ENCODE measurements at places on chromosomes 16 and 17. TPM values are rescaled to one million over a fixed set of nuclear protein-coding genes. Genes with fewer than 3 reads are reported as not detected.

DNA sequence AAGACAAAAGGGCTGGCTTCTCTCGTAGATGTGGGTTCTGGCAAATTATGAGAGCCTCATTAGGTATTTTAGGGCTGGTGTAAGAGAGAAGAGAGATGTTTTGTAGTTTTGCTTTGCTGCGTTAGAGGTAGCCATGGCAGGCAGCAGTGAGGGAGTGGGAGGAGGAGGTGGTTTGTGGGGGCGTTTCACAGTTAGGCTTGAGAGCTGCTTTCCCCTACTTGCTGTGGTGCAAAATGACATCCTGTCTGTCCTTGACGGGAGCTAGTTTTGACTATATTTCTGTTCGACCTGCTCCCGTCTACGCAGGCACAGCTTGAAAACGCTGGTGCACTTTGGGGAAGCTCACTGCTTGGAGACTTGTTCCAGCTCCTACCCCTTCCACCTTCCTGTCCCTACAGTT lies 75.5 kb downstream of the SLC5A11 start:
- no peak for DNase-seq
- no peaks in the 10 kb centered on the region for H3K27me3 ChIP-seq
- H3K27ac ChIP-seq = no peak overlapping the region
- peaks cover 22% of the 10 kb centered on the region for H3K36me3 ChIP-seq

- H3K4me3 ChIP-seq = no peak overlapping the region
- H3K27ac ChIP-seq = no peak overlapping the region
Measured at GRCh38 chr17:4599505-4600281, 15.4 kb downstream of the SMTNL2 start.

GRCh38 chr16:3591991-3592390 lies 14.8 kb upstream of the NLRC3 start:
- H3K4me1 ChIP-seq = no peaks in the 10 kb centered on the region
- no peak for DNase-seq
- H3K4me3 ChIP-seq = no peak overlapping the region
- no peaks in the 10 kb centered on the region for H3K27me3 ChIP-seq

GRCh38 chr17:50423553-50424159 lies 2.4 kb upstream of the ACSF2 start:
- H3K36me3 ChIP-seq = no peaks in the 10 kb centered on the region
- DNase-seq = no peak
- H3K27ac ChIP-seq = no peak overlapping the region

DNA sequence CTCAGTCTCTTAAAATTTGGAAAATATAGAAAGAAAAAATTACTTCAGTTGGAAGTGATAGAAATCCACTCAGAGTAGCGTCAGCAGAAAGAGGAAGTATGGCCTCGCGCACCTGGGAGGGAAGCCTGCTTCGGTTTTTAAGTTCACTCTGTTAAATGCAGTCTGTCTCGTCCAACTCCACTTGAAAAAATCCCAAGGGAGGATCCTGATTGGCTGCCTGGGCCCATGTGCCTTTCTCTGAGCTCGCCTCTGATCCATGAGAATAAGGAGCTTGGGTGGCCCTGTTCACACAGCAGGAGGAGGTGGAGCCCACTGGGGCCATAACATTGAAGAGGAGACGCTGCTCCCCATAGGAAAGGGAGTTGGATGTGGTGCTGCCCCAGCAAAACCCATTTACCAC lies 40.7 kb downstream of the DNAJA2 start:
- peaks cover 6% of the 10 kb centered on the region for H3K4me1 ChIP-seq
- no peaks in the 10 kb centered on the region for H3K36me3 ChIP-seq
- H3K4me3 ChIP-seq = no peak overlapping the region
- no peaks in the 10 kb centered on the region for H3K27me3 ChIP-seq
- no peak for DNase-seq

GRCh38 chr16:75392906-75393305 lies 40.4 kb downstream of the CFDP1 start:
- no peak overlapping the region for H3K4me3 ChIP-seq
- DNase-seq = no peak
- H3K36me3 ChIP-seq = peaks cover 21% of the 10 kb centered on the region
- no peaks in the 10 kb centered on the region for H3K27me3 ChIP-seq
- H3K4me1 ChIP-seq = no peaks in the 10 kb centered on the region

- no peaks in the 10 kb centered on the region for H3K27me3 ChIP-seq
- H3K36me3 ChIP-seq = peaks cover 90% of the 10 kb centered on the region
- no peak for DNase-seq
- H3K4me1 ChIP-seq = no peaks in the 10 kb centered on the region
Measured at GRCh38 chr16:57054771-57055170, 37.6 kb upstream of the CPNE2 start.

DNA sequence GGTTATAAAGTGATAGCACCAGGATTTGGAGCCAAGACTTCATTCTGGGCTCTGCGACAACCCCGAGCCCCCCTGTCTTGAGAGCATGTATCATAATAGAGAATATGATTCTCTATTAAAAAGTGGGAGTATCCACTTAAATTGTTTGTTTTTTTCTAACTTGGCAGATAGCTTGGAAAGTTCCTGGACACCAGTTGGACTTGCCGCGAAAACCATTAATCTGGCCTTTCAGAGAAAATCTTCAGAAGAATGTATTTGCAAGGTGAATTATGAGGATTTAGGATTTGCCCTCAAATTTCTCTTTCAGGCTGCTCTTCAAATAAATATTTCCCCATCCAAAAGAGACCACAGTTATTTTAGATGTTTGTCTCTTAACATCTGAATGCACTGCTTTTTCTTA lies 53.5 kb downstream of the MARCHF10 start:
- no peaks in the 10 kb centered on the region for H3K27me3 ChIP-seq
- H3K4me1 ChIP-seq = no peaks in the 10 kb centered on the region
- DNase-seq = no peak
- no peaks in the 10 kb centered on the region for H3K36me3 ChIP-seq

DNA sequence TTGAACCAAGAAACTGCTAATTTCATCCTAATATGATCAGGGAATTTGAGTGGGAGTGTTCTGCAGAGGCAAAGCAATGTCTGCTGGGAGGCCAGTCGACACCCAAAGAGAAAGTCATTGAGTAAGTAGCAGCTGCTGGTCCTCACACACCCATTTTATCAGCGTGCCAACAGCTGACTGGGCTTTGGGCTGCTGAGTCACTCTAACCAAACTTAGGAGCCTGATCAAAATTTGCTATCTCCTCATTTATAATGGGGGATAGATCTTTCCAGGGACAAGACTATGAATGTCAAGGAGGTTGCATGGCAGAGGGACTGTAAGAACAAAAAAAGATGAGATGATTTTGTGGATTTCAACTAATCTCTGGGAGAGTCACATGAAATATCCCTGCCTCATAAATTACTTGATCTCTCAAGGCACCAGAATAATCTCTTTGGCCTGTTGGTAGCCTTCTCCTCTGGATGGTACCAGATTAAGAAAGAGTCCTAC lies 32.9 kb downstream of the CPSF4L start:
- peaks cover 71% of the 10 kb centered on the region for H3K4me1 ChIP-seq
- no peaks in the 10 kb centered on the region for H3K36me3 ChIP-seq

Gene DNASE1L2
- polyA plus RNA-seq = not detected

Gene SMIM36
- polyA plus RNA-seq = not detected

Gene TAC4
- polyA plus RNA-seq = not detected

Gene SLC13A5
- not detected for polyA plus RNA-seq

Gene CUEDC1
- polyA plus RNA-seq = not detected

Data from CD4-positive, alpha-beta memory T cell (primary cell).